Stimulated activated CD4-positive, alpha-beta T cell treated with anti-CD3 and anti-CD28 coated beads, Interleukin-1b, Interleukin-23, amount 100 ng/mL, for 4 hours (primary cell): ENCODE measurements at places on chromosomes 13 and 19.

DNA sequence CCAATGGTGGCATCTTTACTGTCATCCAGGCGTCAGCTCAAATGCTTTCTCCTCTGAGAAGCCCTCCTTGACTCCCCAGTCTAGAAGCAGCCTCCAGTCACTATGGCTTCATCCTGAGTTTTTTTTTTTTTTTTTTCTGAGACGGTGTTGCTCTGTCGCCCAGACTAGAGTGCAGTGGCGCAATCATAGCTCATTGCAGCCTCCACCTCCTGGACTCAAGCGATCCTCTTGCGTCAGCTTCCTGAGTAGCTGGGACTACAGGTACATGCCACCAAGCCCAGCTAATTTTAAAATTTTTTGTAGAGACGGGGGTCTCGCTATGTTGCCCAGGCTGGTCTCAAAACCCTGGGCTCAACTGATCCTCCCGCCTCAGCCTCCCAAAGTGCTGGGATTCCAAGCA, 4.2 kb downstream of the NRTN start:
- no peak for DNase-seq

DNA sequence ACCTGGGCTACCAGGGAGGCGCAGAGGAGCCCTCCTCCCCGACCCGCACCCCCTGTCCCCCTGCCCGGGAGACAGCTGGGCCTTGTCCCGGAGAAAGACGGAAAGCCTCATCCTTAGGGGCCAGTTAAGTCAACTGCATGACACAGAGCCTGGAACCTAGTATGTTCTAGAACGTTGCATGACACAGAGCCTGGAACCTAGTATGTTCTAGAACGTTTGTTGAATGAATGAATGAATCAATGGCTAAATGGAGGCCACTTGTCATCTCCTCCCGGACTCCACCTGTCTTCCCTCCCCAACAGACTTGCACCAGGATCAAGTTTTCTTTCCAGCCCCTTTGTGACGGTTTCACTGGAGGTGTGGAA, 706 bp downstream of the SERP2 start:
- DNase-seq, result no peak

GRCh38 chr19:1783874-1784273, 28.2 kb downstream of the ATP8B3 start:
- DNase-seq, result no peak

- DNase-seq, result no peak
These were observed 2.9 kb downstream of the TGFB1 start for GRCh38 chr19:41350735-41351338.

DNA sequence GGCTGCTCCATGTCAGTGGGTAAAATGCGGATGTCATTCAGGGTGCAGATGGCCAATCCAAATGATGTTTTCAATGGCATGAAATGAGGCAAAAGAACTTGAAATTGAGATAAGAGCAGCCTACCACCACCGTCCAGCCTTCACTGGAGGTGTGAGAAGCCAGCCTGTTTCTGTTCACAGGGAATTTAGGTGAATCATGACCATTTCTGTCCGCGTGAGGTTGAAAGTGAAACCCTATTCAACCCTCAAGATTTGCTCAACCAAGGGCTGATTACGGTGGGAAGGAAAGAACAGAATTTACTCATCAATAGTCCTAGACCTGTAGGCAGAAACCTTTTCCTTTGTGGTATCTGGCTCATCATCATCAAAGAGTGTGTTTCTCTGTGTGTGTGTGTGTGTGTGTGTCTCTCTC, 370.7 kb downstream of the COG6 start:
- DNase-seq, result peak; percentile 51

DNA sequence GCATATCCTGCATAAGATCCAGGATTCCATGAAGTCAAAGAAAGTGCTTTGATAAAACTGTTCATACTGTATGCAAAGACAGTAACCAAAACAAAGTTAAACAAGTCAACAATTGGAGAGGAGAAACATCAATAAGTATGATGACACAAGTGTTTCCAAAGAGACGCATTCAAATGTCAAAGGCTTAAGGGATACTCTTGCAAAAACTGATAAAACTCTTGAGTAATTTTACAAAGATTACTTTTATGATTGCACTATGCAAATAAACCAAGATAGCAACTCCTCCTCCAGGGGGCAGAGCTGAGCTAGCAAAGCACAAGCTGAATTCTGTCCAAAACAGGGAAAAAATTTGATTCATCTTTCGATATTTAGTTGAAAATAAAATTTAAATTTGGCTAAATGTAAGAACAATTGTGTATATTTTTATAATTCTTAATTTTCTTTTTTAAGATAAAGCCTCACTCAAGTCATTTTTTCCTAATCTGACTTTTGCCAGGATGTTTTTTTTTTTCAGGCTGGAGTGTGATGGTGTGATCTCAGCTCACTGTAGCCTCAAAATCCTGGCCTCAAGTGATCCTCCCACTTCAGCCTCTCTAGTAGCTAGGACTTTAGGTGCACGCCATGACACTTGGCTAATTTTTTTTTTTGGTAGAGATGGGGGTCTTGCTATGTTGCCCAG, 84.0 kb downstream of the MZT1 start:
- peak; percentile 21 for DNase-seq

DNA sequence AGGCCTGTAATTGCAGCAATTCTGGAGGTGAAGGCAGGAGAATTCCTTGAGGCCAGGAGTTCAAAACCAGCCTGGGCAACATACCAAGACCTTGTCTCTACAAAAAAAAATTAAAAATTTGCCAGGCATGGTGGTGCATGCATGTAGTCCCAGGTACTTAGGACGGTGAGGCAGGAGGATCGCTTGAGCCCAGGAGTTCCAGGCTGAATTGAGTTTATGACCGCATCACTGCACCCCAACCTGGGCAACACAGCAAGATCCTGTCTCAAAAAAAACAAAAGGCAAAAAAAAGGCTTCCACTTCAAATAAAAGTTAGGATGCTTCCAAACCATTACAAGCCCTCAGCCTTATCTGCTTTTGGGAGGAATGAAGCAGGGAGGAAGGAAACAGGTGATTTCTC, 5.2 kb downstream of the ZNF577 start:
- DNase-seq, result no peak

DNA sequence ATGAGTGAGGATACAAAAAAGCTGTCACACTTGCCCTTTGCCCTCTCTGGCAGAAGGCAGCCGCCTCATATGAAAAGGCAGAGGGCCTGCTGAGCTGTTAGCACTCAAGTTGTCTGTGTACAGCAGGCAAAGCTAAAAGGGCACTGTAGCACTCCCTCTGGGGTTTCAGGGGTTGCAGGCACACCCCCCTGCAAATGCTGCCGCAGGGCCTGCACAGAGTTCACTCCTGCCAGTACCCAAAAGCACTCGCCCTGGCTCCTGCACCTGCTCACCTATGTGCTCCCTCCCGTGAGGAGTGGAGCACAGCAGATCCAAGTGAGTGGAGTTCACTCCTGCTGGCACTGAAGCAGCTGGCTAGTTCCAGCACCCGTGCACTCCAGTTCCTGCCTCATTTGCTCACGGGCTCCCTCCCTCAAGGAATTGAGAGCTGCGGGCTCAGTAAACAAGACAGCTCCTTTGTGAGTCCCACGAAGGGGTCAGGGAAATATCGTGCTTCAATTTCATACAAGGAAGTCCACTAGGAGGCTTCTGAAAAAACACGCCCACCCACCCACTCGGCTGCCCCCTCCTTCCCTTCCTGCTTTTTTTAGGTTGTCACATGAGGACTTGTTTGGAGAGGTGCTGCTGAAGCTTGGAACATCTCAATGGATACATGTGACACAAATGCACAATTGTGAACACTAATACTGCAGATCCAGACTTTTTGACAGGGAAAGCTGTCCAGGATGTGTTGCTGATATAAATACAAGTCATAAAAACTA, 9.9 kb upstream of the RCBTB2 start:
- no peak for DNase-seq

DNA sequence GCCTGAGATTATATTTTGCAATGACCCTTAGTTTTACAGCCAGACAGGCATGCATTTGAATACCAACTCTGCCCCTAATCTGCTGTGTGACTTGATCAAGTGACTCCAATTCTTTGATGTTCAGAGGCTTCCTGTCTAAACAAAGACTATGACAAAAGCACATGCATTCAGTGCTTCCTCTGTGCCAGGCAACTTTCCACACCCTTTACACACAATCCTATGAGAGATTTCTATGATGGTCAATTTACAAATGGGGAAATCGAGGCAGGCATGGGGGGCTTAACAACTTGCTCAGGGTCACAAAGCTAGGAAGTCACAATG, 3.7 kb upstream of the LYPD3 start:
- DNase-seq, result no peak

DNA sequence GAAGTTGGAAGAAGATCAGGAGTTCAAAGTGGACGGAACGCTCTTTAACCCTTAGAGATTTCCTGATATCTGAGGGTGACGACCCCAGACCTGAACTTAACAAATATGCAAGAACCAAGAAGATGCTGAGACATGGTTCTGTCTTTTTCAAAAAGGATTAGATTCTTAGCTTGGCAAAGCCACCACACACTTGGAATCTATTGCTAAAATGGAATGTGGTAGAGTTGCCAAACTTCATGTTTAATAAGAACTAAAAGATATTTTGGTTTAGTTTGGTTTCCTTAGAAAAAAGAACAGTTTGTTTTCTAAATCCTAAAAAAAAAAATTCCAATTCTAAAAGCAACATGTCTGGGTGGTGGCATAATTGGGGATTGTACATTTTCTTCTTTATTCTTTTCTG, 29.5 kb downstream of the UNC13A start:
- DNase-seq, result no peak

DNA sequence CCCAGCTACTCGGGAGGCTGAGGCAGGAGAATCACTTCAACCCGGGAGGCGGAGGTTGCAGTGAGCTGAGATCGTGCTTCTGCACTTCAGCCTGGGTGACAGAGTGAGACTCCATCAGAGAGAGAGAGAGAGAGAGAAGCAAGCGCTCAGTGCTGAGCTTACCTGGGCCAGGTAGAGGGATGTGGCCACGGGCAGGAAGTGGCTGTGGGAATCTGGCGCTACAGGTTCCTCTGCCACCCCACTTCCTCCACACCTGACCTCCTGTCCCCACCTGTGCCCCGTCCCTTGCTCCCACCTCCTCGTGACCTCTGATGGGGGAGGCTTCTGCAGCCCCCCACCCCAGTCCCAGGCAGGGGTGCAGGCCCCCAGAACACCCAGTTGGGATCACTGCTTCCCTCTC, 1.0 kb upstream of the NCCRP1 start:
- no peak for DNase-seq

DNA sequence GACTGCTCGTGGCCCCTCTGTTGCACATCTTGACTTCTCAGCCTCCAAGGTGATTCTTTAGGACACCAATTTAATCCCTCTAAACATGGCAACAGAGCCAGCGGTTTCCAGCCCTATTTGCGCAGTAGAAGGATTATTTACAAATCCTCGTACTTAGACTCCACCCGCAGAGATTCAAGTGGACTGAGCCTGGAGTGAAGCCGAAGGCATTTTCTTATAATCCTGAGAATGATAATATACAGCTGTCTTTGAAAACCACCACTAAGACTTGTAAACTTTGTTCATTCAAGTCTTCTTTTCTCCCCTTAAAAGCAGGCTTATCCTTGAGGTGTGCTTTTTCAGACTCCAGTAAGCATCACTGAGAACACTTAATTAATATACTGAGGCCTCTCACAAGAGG, 4.8 kb upstream of the DPRX start:
- DNase-seq, result no peak

- no peak for DNase-seq
These were observed 53.0 kb upstream of the GPC6 start for GRCh38 chr13:93173654-93174053.

DNA sequence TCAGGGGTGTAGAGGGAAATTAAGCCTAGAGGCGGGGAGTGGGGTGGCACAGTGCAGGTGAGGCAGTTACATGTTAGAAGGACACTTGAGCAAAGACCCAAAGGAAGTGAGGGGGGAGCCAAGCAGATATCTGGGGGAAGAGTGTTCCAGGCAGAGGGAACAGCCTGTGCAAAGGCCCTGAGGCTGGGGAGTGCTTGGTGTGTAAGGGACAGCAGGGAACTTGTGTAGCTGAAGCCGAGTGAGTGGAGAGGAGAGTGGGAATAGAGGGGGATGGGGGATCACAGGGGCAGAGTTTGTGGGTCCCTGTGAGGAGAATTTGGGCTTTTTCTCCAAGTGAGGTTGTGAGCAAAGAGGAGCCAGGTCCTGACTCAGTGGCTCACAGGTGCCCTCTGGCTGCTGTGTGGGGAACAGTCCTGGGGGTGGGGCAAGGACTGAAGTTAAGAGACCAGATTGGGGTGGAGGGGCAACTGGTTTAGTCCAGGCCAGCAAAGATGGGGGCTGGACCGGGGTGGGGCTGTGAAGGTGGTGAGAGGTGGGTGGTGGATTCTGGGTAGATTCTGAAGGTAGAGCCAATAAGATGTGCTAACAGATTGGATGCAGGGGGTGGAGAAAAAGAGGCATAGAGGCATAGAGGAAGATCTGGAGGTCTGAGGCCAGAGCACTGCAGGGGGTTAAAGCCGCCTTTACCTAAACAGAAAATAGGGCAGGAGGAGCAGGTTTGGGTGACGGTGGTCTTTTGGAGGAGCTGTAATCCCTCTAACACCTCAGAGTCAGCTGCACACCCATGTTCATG, 75.3 kb downstream of the CACNA1A start:
- DNase-seq, result peak; percentile 22

DNA sequence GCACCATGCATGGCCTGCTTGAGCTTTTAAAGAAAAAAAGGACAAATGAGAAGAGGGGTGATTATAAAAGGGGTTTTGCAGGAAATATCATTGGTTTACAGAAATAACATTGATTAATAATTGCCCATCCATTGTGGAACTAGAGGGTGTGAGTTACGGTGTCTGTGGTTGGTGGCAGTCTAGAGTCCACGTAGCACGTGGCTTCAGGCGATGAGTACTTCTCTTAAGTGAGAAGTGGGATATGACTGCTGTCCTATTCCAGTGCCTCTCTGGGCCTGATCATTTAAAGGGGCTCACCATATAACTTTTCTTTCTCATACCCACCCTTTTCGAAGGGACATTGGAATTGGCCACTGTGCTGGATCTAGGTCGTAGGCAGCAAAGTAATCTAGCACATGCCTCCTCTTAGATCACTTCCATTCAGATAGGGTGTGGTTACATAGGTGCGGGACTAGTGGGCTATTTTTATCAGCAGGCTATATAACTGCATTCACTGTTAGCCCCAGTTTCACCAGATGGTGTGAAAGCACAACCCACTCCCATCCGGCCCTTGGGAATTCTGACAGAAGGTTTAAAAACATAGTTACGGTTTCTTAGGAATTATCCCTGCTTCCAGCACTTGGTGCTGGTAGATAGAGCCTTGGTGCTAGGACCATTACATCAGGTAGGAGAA, 19.9 kb downstream of the PPP5C start:
- no peak for DNase-seq

- no peak for DNase-seq
These were observed 194.7 kb downstream of the RBM26 start for GRCh38 chr13:79211377-79211776.
